ENCODE measurements at places on chromosomes 2 and 18.

DNA sequence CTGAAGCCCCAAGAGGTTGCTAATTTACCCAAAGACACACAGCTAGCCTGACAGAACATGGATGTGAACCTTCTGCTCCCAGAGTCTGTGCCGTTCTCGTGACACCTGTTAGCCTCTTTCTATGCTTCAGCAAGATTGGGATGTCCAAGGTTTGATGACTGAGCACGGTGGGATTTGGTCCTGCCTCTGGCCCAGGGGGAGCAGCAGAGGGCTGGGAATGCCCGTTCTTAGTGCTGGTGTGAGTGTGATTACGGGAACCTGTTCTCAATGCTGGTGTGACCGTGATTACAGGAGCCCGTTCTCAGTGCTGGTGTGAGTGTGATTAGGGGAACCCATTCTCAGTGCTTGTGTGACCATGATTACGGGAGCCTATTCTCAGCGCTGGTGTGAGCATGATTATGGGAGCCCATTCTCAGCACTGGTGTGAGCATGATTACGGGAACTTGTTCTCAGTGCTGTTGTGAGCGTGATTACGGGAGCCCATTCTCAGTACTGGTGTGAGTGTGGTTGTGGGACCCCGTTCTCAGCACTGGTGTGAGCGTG lies 67.3 kb upstream of the SNTG2 start:
- H3K36me3 ChIP-seq: no peaks in the 10 kb centered on the region
- H3K4me3 ChIP-seq: no peak overlapping the region

- H3K27ac ChIP-seq: no peak overlapping the region
- DNase-seq: no peak
- H3K27me3 ChIP-seq: peaks cover 1% of the 10 kb centered on the region
- no peaks in the 10 kb centered on the region for H3K36me3 ChIP-seq
Observed at GRCh38 chr2:211162911-211163310, 606.5 kb downstream of the CPS1 start.

DNA sequence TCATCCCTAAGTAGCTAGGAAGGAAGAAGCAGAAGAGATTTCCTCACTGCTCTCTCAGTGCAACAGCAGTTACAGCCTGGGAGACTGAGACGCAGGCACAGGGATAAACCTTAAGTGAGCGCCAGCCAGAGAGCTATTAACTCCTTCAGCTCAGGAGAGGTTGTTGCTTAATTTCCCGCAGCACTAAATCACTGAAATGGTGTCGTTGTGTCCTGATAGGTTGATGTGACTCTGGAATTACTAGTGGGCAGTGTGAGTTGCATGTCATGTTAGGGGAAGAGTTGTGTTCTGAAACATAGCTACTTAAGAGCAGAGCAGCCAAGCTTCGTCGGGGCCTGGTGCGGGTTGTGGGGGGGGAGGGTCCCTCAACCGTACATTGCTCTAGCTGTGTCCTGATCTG lies 225.8 kb downstream of the NAPG start:
- no peak overlapping the region for H3K4me3 ChIP-seq
- no peaks in the 10 kb centered on the region for H3K36me3 ChIP-seq
- H3K27ac ChIP-seq: no peak overlapping the region
- DNase-seq: no peak

- H3K36me3 ChIP-seq: peaks cover 12% of the 10 kb centered on the region
- DNase-seq: no peak
- no peaks in the 10 kb centered on the region for H3K27me3 ChIP-seq
- no peak overlapping the region for H3K4me3 ChIP-seq
- H3K4me1 ChIP-seq: peaks cover 55% of the 10 kb centered on the region
Observed at GRCh38 chr2:134134313-134134706, 119.6 kb upstream of the MGAT5 start.

GRCh38 chr2:136351684-136352083 lies 233.7 kb upstream of the CXCR4 start:
- no peak overlapping the region for H3K27ac ChIP-seq
- H3K4me3 ChIP-seq: no peak overlapping the region
- peaks cover 4% of the 10 kb centered on the region for H3K36me3 ChIP-seq

DNA sequence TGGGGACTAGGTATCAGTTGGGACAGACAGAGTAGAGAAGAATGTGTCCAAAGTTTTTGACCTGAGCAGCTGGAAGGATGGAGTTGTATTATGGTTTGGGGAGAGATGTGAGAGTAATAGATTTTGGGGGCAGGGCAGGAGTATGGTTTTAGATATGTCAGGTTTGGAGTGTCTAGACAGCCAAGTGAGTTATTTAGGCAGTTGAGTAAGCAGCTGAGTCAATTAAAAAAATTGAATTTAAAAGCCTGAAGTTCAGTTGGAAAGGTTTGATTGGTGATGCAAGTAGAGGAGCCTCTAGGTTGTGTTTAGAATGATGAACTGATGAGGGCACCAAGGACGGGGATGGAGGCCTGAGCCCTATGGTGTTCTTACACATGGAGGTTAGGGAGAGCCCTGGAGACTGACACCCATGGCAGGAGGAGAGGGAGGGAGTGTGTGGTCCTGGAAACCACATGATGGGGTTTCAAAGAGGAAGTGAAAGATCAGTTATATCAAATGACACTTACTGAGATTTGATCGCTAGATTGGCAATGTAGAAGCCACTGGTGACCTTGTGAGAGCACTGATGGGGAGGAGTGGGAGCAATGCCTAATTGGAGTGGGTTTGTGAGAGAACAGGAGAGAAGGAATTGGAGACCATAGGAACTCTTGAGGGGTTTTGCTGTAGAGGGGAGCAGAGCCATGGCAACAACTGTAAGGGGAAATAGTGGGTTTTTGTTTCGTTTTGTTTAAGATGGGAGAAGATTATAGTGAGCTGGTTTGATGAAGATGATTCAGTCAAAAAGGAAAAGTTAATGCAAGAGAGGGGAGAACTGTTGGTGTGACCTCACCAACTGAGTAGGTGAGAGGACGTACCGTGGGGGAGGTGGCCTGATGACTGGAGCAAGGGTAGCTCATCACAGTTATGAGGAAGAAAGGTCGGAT lies 10.3 kb downstream of the ITGA6 start:
- DNase-seq: peak; percentile 44
- peaks cover 40% of the 10 kb centered on the region for H3K4me1 ChIP-seq

- H3K4me3 ChIP-seq: no peak overlapping the region
- H3K36me3 ChIP-seq: peaks cover 46% of the 10 kb centered on the region
- DNase-seq: no peak
- no peaks in the 10 kb centered on the region for H3K27me3 ChIP-seq
Observed at GRCh38 chr2:204946892-204947291, 401.6 kb downstream of the PARD3B start.

- H3K27ac ChIP-seq: no peak overlapping the region
- H3K27me3 ChIP-seq: no peaks in the 10 kb centered on the region
- DNase-seq: no peak
- H3K36me3 ChIP-seq: no peaks in the 10 kb centered on the region
- peaks cover 10% of the 10 kb centered on the region for H3K4me1 ChIP-seq
Observed at GRCh38 chr2:205138735-205139134, 543.6 kb upstream of the NRP2 start.

GRCh38 chr2:113757138-113757657 lies 756 bp upstream of the SLC35F5 start:
- H3K27ac ChIP-seq: peak overlapping the region; percentile 98
- peak overlapping the region; percentile 91 for H3K4me3 ChIP-seq
- no peak for DNase-seq
- H3K4me1 ChIP-seq: peaks cover 27% of the 10 kb centered on the region
- peaks cover 2% of the 10 kb centered on the region for H3K27me3 ChIP-seq
- peaks cover 8% of the 10 kb centered on the region for H3K36me3 ChIP-seq

GRCh38 chr2:127020536-127020935 lies 86.4 kb downstream of the BIN1 start:
- H3K36me3 ChIP-seq: no peaks in the 10 kb centered on the region
- H3K27ac ChIP-seq: no peak overlapping the region
- H3K4me3 ChIP-seq: no peak overlapping the region
- no peak for DNase-seq

GRCh38 chr2:214367171-214367570 lies 43.7 kb upstream of the VWC2L start:
- DNase-seq: no peak
- no peaks in the 10 kb centered on the region for H3K27me3 ChIP-seq
- H3K27ac ChIP-seq: no peak overlapping the region
- no peaks in the 10 kb centered on the region for H3K4me1 ChIP-seq
- H3K36me3 ChIP-seq: no peaks in the 10 kb centered on the region
- no peak overlapping the region for H3K4me3 ChIP-seq

DNA sequence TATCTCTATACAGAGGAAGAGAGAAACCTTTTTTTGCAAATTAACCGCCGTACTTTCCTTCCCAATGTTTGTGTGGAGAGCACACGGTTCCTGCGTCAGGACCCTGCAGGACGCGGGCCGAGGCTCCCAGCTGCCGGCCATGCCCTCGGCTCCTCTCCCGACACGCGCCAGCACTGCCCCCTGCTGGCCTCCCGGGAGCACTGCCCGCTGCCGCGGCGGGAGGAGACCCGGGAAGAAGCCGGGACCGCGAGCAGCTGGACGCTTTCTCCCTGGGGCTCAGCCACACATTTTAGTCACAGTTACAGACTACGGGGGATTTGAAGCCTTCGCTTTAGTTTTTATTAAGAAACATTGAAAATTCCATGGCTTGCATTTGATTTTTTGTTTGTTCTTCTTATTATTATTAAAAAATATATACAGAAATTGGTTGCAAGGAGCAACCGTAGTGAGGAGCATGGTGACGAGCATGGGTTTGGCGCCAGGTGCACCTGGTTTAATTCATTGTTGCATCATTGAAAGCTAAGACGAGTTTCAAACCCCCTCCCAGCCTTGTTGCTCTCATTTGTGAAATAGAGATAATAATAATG lies 401.2 kb downstream of the GALR1 start:
- H3K27ac ChIP-seq: no peak overlapping the region
- peak; percentile 66 for DNase-seq
- H3K36me3 ChIP-seq: no peaks in the 10 kb centered on the region
- peaks cover 4% of the 10 kb centered on the region for H3K4me1 ChIP-seq
- H3K27me3 ChIP-seq: peaks cover 2% of the 10 kb centered on the region
- H3K4me3 ChIP-seq: no peak overlapping the region

GRCh38 chr2:209460151-209460761 lies 36.4 kb downstream of the MAP2 start:
- no peak overlapping the region for H3K4me3 ChIP-seq
- no peak overlapping the region for H3K27ac ChIP-seq
- DNase-seq: no peak
- no peaks in the 10 kb centered on the region for H3K4me1 ChIP-seq
- no peaks in the 10 kb centered on the region for H3K36me3 ChIP-seq
- H3K27me3 ChIP-seq: no peaks in the 10 kb centered on the region

DNA sequence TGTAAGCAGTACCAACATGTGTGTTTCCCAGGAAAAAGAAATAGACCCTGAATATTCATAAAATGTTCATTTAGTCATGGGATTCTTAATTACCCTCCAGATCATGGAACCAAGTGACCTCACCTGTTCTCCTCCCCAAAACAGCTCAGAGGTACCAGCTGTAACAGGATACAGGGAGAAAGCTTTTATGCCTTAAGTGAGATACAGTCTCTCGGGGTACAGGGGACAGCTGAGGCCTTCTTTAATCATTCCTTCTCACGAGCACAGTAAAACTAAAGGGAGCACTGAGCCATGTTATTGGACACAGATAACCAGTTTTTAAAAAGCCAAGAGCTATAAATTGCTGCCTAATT lies 16.6 kb downstream of the EPHA4 start:
- DNase-seq: no peak
- H3K36me3 ChIP-seq: peaks cover 5% of the 10 kb centered on the region
- no peak overlapping the region for H3K4me3 ChIP-seq
- no peaks in the 10 kb centered on the region for H3K27me3 ChIP-seq
- H3K27ac ChIP-seq: no peak overlapping the region

Data from activated CD4-positive, alpha-beta memory T cell treated with anti-CD3 and anti-CD28 coated beads, Interleukin-2, amount 10 ng/mL, durations not matched to agents 7 days and 5 days (primary cell).